NK-92 treated with Interleukin-12 subunit alpha and Interleukin-12 subunit beta, amount 100 ng/mL, for 24 hours (cell line): ENCODE measurements at places on chromosomes 2 and 18.

GRCh38 chr2:226721541-226721940 lies 78.1 kb downstream of the IRS1 start:
- no peak for DNase-seq

- no peak for DNase-seq
Observed at GRCh38 chr18:814300-815084, 2.5 kb upstream of the YES1 start.

DNA sequence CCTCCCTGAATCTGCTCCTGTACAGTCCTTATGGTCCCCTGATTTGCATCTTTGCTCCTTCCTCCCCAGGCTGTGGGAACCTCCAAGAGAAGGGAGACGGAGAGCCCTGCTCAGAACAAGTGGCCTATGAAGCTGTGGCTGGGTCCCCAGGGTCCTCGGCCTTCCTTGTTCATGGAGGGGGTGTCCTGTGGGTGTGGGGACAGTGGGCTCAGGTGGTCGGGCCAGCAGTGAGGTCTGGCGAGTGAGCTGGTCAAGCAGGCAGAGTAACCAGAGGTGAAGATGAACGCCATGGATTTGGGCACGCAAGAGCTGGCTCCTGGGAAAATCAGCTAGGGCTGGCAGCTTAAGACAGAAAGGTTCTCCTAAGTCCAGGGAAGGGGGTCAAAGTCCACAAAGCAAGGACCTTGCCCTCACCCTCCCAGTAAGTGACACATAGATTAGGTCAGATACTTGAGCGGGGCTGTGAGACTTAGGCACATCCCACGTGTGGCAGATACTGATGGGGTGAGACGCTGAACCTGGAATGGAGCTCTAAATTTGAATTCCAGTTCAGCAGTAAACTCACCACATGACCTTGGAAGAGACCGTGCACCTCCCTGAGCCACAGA lies 24.8 kb downstream of the GNLY start:
- DNase-seq = no peak

- DNase-seq = no peak
Observed at GRCh38 chr2:86211033-86211795, 12.0 kb downstream of the MRPL35 start.

- DNase-seq = no peak
Observed at GRCh38 chr2:196328088-196328680, 156.8 kb upstream of the STK17B start.

- DNase-seq = peak; percentile 24
Observed at GRCh38 chr18:62586151-62586774, 63.4 kb downstream of the ZCCHC2 start.

DNA sequence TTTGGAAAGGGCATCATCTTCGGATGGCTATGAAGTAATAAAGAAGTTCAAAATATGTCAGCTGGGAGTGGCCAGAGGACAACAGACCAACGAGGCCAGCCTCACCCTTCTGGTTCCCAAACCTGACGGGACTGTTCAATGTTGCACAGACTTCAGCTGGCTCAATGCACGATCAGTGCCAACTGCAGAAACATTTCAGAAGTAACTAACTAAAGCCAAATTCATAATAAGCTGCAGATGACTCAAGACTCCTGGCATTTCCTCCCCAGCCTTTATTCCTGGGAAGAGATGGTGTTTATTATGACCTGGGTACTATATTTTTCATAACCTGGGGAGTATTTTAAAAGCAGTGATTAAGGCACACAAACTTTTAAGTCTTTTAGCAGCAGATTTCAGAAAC lies 3.8 kb upstream of the ATP6V1C2 start:
- DNase-seq = no peak

GRCh38 chr2:81645745-81646301 lies 1341.3 kb upstream of the LRRTM1 start:
- no peak for DNase-seq

- DNase-seq = no peak
Observed at GRCh38 chr2:239910851-239911640, 114.1 kb downstream of the NDUFA10 start.

- DNase-seq = peak; percentile 11
Observed at GRCh38 chr2:23624378-23624777, 239.4 kb downstream of the KLHL29 start.

- DNase-seq = no peak
Observed at GRCh38 chr2:10765461-10765860, 44.0 kb downstream of the ATP6V1C2 start.

DNA sequence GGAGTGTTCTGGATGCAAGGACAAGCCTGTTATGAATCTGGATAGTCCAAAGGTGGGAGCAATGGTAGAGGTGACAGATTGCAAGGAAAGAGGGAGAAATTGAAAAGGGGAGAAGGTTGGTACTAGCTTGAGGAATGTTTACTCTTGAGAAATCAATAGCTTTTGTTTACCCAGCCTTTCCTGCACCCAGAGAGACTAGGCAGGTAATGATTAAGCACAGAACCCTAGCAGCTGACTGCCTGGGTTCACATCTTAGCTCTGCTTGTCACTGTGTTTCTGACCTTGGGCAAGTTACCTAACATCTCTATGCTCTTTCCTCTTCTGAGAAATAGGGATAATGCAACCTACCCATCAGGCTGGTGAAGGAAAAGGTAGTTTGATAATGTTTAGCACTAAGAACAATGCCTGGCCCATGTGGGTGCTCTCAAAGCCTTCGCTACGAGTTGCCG lies 178.6 kb downstream of the MGAT5 start:
- DNase-seq = no peak

DNA sequence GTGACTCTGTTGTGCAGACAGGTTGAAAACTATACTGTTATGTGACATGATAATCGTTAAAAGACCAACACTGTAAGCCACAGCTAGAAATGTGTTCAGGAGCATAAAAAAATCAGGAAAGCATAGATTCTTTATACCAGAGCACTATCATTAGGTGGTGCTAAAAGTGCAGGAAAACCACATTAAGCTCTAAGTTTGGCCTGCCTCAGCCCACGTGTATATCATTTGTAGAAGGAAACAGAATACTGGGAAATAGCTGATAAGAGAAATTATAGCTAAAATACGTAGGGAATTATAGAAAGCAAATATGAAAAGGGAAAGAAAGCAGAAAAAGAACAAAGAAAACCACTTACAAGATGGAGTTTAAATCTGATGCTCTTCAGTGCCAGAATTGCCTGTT lies 26.5 kb upstream of the C2orf74 start:
- DNase-seq = no peak

GRCh38 chr18:523561-523960 lies 23.1 kb upstream of the COLEC12 start:
- DNase-seq = no peak

GRCh38 chr2:176115883-176116813 lies at the start of gene HOXD10:
HOXD10 (plus strand) TSS chr2:176116778; CDS start chr2:176116834, 56 bp downstream.
- DNase-seq = no peak

GRCh38 chr2:19611491-19612332 lies 253.3 kb upstream of the OSR1 start:
- DNase-seq = no peak

DNA sequence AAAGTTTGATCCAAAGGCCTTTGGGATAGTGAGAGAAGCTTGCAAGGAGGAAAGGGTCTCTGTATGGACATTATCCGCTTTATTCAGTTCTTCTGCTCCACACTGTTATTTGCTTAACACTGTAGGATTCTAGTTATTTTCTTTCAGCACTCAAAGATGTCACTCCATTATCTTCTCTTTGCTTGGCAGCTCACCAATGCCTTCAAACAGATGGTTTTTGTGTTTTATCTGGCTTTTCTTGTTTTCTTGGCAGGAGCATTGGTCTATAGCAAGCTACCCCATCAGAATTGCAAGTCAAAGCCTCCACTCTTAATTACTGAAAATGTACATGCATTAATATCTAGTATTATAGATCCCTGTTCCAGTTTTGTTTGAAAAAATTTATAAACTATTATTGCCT lies 138.8 kb downstream of the EVA1A start:
- no peak for DNase-seq

- DNase-seq = no peak
Observed at GRCh38 chr2:119288576-119288975, 64.9 kb downstream of the STEAP3 start.

- no peak for DNase-seq
Observed at GRCh38 chr18:32831781-32832180, 59.0 kb upstream of the KLHL14 start.

GRCh38 chr2:11100976-11101375 lies 54.3 kb upstream of the SLC66A3 start:
- no peak for DNase-seq

DNA sequence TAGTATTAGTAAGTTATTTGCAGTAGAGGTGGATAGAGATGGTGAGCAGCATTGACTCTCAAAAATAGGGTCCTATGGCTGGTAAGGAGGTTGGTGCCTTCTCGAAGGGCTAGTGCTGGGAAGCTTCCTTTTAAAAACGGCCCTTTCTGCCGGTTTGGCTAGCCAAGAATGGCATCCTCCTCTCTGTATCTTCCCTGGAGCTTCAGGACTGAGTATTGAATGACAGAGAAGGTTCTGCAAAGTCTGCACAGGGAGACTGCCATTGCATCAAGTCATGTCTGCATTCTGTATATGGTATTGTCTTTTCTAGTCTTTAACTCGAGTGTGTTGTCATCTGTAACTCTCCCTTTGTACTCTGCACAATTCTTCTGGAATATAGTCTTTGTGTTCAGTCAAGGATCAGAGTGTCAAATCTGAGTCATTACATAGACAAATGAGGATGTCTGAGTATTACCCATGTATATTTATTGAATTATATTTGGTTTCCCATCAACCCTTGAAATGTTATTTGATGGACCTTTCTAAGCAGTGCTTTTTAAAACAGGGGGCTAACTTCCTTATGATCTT lies 1.1 kb downstream of the LDLRAD4 start:
- no peak for DNase-seq

- DNase-seq = no peak
Observed at GRCh38 chr18:62437235-62438017, 85.4 kb upstream of the ZCCHC2 start.

DNA sequence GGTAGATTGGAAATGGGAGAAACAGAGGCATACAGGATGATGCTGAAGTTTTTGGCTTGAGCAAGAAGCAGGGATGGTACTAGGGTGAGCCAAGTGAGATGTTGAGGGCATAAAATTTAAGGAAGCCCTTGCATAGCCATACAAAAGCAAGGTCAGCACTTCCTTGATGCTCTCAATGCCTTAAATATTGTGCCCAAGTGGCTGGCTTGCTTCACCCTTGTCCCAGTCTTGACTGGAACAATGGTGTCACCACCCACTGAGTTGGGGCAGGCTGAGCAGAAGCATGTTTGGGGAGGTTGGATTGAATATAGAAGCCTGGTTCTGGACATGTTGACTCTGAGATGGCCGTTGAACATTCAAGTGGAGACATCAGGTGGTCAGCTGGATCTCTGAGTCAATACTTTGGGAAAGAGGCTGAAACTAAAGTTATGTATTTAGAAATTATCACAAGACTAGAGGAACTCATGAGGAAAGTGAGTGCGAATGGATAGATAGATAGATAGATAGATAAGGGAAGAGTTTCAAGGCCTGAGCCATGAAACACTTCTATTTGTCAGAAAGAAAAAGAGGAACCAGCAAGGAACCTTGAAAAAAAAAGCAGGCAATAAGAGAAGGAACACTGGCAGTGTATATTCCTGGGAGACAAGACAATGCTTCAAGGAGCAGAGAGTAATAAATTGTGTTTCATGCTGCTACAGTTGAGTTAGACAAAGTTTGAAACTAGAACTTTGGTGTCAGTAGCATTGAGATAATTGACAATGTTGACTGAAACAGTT lies 43.0 kb upstream of the HNMT start:
- no peak for DNase-seq

- no peak for DNase-seq
Observed at GRCh38 chr18:13800505-13801259, 23.3 kb upstream of the MC5R start.

DNA sequence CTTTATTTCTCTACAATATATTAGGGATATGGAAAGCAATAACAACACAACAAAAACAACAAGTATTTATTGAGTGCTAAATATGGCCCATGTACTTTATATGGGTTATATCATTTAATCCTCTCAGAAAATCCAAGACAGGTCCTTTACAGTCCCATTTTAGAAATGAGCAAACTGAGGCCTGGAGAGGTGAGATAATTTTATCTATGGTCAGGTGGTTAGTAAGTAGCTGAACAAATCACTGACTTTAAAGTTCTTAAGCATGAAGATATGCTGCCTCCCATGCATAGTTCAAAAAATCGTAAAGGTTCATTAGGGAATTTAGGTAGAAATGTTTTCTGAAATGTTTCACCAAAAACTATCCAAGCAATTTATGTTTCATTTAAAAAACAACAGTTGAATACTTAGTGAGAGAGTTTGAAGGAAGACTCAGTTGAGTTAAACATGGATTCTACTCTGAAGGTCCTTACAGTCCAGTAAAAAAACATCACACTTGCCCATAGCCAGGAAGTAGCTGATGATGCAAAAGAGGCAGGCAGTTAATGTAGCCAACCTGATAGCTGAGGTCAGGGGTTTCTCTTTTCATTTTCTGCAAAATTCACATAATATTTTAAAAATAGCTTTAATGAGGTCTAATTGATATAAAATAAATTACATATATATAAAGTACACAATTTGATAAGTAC lies 7.6 kb upstream of the NFE2L2 start:
- DNase-seq = no peak

- DNase-seq = no peak
Observed at GRCh38 chr2:36570416-36570815, 27.6 kb downstream of the FEZ2 start.

DNA sequence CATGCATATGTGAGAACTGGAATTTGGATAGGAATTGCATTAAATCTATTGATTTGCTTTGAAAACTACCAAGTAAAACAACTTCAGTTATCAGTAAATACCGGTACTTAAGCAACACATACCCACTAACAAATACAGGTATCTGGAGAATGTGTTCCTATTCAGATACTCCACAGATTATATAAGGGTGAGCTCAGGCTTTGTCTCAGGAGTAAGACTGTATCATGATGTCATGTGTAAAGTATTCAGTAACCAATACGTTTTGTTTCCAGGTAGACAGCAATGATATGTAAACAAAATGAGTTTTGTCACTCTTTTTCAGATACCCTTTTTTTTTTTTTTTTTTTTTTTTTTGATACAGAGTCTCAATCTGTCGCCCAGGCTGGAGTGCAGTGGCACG lies 74.8 kb downstream of the DSC3 start:
- no peak for DNase-seq

GRCh38 chr2:203824603-203825002 lies 43.0 kb upstream of the CTLA4 start:
- no peak for DNase-seq

DNA sequence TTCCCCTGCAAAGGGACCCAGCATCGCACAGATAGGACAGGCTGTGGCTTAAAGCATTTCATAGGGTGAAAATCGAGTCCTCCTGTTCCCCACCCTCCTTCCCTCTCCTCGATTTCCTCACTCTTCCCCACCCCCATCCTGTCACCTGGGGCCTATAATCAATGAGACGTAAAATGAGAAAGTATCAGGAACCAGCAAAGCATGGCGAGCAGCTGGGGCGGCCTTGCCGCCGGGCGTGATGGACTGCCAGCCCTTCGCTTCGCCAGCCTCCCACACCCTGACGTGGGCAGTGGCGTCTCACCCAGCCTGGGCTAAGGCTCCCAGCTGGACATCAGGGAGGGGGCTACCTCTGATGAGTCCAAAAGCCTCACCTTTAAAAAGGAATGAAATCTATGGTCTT lies 11.1 kb downstream of the SLC30A3 start:
- DNase-seq = no peak

- no peak for DNase-seq
Observed at GRCh38 chr2:239599299-239599698, 198.5 kb upstream of the HDAC4 start.
